Stimulated activated naive CD4-positive, alpha-beta T cell treated with Interleukin-2 at 50 U/mL for 16 hours (primary cell): ENCODE measurements at places on chromosomes 1 and 21.

DNA sequence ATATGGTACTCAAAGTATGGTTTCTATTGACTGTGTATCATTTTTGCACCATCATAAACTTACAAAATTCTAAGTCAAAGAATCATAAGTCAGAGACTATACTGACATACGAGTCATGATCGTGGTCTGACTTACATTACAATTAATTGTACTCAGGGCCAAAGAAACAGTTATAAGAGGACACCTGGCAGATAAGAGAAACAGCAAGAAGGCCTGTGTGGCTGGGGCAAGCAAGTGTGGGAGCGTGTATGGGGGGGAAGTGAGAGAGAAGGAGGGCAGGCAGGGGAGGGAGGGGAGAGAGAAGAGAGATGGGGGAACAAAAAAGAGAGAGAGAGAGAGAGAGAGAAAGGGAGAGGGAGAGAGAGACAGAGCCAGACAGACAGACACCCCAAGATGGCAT lies 70.9 kb downstream of the RERE start:
- no peak for DNase-seq

DNA sequence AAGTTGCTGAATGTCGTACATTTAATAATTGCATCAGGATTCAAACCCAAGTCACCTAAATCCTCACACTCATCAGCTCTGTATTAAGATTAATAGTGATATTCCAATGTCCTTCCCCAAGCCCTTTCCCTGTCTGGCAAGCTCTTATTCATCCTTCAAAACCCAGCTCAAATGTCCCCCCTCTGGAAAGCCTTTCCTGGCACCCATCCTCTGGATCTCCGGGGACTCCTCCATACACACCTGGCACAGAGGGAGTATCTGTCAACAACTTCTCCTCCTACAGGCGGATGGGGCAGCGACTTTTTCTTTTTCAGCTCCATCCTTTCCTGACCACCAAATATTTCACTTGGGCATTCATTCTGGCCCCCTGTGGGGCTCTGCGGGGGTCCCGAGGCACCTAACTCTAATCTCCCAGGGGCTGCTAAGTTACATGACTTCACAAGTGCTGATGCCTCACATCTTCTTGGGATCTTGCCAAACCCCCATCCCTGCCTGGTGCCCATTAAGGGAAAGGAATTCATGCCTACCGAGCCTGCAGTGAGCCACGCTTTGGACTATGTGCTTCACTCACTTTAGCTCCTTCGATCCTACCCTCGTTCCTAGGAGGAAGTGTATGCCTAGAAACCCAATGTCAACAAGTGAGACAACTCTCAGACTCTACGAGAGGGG lies 15.2 kb downstream of the TINAGL1 start:
- DNase-seq = no peak

DNA sequence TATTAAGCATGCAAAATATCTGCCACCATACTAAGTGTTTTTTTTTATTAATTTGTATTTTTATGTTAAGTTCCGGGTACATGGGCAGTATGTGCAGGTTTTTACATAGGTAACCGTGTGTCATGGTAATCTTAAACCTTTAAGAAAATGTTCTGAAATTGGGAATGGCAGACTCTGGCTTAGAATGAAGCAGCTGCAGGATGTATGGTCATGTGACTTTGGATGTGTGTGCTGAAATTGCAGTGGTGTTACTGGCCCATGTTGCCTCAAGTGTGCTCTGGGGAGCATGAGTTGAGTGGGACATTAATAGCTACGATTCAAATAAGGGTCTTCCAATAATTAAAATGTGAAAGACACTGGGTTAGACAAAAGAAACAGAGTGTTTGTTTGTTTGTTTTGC lies 6.7 kb downstream of the GRIK1 start:
- DNase-seq = no peak

DNA sequence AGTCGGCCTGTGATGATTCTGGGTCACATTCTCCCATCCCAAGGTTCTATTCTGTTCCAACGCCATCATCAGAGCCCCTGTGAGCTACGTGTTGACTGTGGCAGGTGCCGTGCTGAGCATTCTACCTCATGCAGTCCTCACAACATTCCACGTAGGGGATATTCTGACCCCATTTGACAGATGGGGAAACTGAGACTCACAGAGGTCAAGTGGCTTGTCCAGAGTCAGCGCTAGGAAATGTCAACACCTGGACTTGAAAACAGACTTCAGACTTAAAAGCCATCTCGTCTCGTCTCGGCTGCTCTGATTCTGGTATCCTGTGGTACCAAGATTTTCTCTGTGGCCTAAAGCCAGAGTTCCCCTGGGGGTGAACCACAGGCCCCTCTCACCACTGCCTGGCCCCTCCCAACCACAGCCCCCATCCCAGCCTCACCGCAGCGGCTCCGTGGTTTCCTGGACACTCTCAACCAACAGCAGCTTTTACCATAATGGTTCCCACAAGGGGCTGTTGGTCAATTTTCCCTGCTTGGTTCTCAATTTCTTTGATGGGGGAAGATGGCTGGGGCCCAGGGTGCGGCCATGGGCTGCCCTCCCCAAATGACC lies 39.6 kb downstream of the SDC3 start:
- DNase-seq = no peak

GRCh38 chr1:17567582-17567981 lies 28.1 kb downstream of the ARHGEF10L start:
- DNase-seq = no peak

GRCh38 chr1:42941640-42942330 lies 16.9 kb downstream of the SLC2A1 start:
- DNase-seq = no peak

DNA sequence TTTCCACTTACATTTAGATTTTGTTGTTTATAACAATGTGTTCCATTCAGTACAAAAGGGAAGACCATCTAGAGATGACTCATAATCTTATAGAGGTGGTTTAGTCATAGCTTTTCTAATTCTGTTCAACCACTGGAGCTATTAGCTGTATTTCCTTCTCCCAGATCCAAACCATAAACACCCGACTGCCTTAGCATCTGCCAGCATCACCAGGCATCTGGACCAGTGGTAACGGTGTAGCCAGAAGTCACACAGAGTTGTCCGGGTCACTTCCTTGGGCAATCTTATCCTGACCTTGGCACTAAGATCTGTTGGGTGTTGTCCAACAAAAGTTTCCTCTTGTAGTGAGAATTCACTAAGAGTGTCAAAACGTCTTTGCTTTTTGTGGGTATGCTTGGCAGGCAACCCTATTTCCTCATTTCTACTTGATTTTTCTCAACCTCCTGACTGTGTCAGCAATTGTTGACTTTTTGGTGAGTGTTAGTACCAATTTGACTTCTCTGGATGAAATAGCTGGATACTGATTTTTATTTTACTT lies 372.1 kb upstream of the B3GALT2 start:
- no peak for DNase-seq

- no peak for DNase-seq
Observed at GRCh38 chr1:118306851-118307250, 121.8 kb upstream of the SPAG17 start.

- no peak for DNase-seq
Observed at GRCh38 chr1:94962409-94963265, 35.7 kb upstream of the CNN3 start.

DNA sequence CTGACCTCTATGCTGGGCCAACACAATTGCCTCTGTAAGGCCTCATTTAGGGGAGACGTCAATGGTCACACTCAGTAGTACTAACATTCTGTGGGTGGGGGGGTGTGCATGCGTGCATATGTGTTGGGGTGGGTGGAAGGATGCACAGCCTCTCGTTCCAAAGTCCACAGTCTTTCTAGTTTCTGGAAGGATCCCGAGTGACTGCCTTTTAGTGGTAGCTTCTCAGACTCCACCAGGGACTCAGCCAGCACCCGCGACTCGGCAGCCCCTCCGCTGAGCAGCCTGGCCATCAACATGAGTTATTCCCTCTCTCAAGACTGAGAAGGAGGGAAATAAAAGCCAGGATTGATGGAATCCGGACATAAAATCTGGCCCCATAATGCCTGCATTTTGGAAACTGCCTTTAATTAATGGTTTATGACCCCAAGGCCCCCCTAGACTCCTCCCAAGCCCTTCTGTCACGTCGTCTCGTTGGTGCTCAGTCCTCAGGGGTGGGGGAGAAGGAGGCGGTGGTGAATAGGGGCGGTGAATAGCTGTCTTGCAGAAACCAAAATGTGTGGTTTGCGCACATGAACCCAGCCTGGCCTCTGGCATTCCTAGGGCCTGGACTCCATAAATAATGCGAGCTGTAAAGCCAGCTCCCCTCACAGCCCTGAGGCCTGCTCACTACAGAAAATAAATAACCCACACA lies 65.1 kb upstream of the TMEM51 start:
- no peak for DNase-seq

GRCh38 chr1:159663552-159663951 lies 50.8 kb downstream of the CRP start:
- DNase-seq = no peak

DNA sequence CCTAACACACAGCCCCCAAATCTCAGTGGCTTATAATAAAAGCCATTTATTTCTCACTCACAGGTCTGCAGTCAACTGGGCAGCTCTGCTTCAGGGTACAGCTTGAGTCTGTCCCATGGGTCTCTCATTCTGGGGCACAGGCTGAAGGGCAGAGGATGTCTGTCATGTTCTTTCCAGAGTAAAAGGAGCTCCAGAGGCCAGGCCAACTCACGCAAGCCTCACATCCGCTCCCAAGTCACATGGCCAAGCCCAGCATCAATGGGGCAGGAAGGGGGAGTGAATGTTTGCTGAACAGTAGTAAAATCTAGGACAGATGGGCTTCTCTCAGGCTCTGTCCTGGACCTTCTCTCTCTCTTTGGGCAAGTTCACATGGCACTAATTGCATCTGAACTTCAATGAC lies 7.1 kb upstream of the SSBP3 start:
- no peak for DNase-seq

GRCh38 chr1:152386940-152387339 lies 27.1 kb downstream of the CRNN start:
- no peak for DNase-seq

DNA sequence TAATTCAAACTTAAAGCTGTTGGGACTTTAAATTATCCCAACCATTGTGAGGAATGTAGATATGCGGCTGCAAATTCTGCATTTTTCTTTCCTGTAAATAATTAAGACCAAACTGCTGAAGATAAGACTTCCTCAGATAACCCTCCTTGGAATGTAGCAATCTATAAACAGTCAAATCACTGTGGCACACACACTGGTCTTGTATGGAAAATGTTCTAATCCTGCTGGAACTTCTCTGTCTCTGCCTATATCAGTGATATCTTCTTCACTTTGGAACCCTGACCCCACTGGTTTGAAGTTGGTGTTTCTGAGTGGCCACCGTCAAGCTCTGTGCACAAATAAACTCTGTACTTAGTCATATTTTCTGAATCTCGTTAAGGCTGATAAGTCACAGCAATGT lies 32.9 kb downstream of the HSF2BP start:
- DNase-seq = no peak

DNA sequence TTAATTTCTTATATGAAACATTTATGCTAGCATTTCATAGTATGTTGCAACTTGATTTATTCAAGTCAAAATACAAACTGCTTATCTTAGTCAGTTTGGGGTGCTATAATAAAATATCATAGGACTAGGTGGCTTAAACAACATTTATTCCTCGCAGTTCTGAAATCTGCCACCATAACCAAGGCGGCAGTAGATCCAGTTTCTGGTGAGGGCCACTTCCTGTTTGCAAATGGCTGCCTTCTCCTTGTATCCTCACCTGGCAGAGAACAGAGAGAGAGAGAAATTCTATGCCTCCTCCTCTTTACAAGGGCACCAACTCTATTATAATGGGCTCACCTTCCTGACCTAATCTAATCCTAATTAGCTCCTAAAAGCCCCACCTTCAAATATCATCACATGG lies 76.1 kb upstream of the RGS2 start:
- no peak for DNase-seq

- peak; percentile 63 for DNase-seq
Observed at GRCh38 chr1:9629445-9630201, 21.9 kb upstream of the PIK3CD start.

DNA sequence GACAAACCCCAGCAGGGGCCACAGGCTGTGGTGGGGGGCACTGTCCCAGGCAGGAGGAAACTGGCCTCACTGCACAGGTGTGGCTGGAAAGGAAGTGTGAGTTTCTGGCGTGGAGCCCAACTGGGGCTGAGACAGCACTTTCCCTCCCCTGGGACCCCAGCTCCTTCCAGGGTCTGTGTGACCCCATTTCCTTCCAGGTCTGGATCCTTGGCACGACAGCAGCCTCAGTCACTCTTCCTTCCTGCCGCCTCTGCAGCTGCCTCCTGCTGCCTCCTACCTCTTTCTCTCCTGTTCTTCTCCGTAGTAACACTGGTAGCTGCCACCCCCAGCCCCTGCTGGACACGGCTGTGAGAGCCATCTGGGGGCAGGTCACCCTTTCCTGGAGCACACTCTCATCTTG lies 88.0 kb downstream of the SIK1 start:
- DNase-seq = no peak

DNA sequence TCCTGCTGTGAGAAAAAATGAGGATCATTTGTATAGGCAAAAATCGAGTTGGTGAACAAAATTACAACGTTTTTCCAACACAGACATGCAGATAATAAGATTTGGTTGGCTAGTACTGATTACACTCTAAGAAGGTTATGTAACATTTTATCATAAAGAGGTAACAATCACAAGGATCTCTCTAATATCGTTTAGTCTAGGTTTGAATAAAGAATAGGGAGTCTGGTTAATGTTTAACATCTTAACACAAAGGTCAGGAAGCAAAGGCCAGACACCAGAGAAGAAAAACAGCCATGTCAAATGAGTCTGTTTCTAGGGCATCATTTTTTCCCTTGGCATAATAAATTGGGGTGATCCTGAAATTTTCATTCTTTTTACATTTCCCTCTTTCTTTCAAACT lies 207.4 kb upstream of the CHRM3 start:
- no peak for DNase-seq

DNA sequence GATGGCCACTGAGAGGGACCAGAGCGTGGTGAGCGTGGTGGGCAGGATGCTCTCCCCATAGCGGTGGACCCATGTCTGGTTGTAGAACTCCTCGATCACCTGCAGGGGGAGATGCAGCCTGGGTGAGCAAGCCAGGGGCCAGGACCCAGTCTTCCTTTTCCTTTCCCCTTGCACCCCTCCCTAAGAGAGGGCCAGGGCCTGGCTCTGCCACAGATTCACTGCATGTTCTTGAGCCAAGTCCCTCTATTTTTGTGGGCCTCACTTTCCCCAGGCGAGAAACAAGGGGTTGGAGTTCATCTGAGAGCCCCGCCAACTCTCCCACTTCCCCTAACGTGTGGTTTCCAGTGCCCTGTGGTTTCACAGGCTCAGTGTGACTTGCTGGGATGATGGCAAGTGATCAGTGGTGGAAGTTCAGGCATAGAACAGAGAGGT lies 27.5 kb downstream of the SLC2A1 start:
- DNase-seq = peak; percentile 34
